ENCODE measurements at places on chromosomes 7 and 10. TPM values are rescaled to one million over a fixed set of nuclear protein-coding genes. Genes with fewer than 3 reads are reported as not detected.

DNA sequence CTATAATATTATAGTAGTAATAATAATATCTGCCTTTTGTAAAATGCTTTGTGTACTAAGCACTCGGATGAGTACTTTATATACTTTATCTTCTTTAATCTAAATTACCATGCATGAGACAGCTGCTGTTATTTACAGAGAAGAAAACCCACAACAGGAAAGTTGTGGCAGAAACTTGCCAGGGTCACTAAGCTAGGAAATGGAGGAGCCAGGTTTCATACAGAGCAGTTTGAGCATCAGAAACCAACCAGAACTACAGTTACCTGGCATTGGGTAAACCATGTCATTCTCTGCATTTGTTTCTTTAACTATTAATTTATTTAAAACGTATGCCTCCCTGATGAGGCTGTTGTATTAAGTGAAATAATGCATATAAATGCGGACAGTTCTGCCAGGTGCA lies 129.9 kb downstream of the CSTF2T start:
- no peak for DNase-seq

- no peak for DNase-seq
These were observed 22.0 kb upstream of the CUX1 start for GRCh38 chr7:101795461-101795860.

DNA sequence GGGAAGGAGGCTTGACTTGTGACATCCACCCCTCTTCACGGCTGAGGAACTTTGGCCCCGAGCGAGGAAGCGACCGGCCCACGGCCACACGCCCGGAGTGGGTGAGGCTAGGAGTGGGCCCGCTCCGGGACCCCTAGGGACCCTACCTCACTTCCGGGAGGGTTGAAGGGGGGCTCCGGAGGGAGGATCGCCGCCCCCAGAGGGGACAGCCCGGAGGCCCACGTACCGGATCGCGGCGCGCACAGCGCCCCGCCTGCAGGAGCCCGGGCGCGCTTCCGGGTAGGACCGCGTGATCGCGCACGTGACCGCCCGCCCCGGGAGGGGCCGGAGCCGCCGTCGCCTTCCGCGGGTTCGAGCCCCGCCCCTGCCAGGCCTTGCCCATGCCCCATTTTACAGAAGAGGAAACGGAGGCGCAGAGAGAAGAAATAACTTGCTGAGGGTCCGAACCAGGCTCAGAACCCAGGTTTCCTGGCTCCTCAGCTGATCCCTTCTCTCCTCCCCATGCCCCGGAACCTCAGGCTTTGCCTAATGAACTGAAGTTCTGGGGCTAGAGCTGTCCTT lies at the start of gene HPS1:
TSS of gene HPS1 (minus strand) at position 275 of the 561 bp plus-strand sequence. CDS start 3,695 bp downstream, outside the sequence.
- peak; percentile 93 for DNase-seq

Gene ARL4A
- polyA plus RNA-seq, result 23.0 TPM

Gene ACTL6B
- polyA plus RNA-seq, result not detected

Gene TFEC
- not detected for polyA plus RNA-seq
